ENCODE measurements at places on chromosomes 12 and 14.
A peak's percentile ranks its signal among the peaks of the same experiment; 100 is the strongest.

DNA sequence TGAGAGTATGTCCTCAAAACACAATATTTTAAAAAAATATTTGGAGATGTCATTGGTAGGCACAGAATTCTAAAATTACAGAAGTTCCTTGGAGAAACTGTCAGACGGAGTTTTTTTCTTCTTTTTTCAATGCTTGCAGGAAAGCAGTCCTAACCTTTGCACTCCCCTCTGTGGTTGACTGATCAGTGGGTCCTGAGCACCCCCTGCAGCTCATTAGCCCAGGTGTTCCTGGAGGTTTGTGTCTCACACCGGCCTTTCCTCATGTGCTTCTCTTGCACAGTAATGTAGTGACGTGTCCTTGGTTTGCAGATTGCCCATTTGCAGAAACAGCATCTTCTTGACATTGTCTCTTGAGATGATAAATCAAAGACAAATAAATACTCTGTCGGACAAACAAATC is 513.0 kb downstream of the TMEM121 start:
- peak; percentile 19 for DNase-seq

GRCh38 chr14:88476825-88477224 is 78.0 kb downstream of the PTPN21 start:
- DNase-seq, result no peak

- no peak for DNase-seq
Observed at GRCh38 chr12:57715786-57716185, 21.9 kb downstream of the OS9 start.

- DNase-seq, result no peak
Observed at GRCh38 chr12:28879379-28879778, 269.7 kb upstream of the FAR2 start.

DNA sequence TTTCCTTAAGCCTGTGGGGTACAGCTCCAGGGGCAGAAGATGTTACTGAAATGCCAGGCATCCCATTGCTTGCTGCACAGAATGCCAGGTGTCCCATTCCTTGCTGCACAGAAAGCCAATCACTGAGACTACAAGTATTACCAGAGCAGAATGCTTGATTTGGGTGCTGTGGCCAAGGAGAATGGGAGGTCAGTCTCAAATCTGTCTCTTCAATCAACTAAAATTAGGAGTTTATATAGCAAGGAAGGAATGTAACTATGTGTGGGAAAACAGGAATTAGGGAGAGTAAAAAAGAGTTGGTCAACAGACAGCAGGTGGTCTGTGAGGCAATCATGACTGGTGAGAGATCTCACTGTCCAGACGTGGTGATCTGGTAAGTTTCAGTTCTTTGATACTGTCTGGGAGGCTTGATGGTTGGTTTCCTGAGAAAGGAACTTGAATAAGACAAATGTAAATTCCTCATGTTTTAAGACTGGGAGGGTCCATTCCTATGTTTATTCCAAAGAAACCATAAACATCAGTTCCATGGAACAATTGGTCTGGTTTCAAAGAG is 31.2 kb upstream of the VASH1 start:
- DNase-seq, result no peak

- DNase-seq, result no peak
Observed at GRCh38 chr14:87508333-87508732, 484.6 kb downstream of the GALC start.

DNA sequence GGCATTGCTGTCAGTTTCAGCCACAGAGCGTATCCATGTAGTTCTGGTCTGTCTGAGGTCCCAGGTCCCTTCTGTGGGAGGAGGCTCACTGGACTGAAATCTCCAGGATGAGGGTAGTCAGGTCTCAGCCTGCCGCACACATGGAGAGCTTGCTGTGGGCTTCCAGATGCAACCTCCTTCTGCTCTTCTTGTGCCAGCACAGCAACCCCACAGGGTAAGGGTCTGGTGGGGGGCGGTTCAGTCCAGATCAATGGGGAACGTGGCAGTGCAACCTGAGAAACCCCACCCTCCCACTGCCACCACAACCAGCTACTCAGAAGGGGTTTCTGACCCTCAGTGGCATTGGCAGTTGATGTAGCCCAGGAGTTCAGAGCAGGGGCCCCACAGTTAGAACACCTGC is 61.2 kb downstream of the BEGAIN start:
- no peak for DNase-seq

GRCh38 chr14:76836029-76836630 is 9.9 kb downstream of the LRRC74A start:
- no peak for DNase-seq

DNA sequence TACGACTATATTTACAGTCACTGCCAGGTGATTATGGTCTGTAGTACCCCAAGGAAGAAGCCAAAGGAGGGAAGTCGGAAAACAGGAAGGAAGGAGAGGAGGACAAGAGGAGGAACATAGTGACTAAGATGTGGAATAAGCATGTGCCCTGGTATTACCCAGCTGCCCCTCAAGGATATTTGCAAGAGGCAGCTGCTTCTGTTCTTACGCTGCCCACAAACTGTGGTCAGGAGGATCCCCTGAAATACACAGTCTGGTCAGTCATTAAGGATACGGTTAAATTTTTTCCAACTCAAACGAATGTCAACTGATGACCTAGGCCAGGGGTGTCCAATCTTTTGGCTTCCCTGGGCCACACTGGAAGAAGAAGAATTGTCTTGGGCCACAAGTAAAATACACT is 126.5 kb downstream of the CMAS start:
- no peak for DNase-seq

DNA sequence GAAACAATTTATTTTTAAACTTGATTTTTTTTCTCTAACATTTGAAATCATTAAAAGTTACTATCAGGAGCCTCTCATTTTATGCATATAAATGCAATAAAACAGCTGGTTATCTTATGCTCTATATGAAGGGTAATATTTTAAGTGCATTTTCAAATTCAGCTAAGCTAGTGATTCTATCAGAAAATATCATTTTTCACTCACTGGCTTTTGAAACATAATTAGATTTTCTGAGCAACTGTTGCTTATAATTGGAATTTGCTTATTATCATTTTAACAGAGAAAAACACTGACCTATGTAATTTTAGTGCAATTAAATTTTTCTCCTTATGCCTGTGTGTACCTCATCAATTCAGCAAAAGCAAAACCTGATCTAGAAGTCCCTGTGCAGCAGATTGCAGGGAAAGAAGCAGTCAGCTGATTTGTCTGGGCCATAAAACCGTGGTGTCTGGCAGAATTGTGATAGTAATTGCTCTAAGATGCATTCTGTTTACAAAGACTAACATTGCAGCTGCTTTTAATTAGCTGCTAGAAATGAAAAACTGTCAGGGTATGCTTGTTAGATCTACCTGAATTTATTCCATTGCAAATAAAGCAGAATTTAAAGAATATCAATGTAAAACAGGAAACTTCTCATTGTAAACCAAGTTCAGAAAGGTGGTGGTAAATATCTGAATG is 75.0 kb downstream of the BICD1 start:
- DNase-seq, result no peak

DNA sequence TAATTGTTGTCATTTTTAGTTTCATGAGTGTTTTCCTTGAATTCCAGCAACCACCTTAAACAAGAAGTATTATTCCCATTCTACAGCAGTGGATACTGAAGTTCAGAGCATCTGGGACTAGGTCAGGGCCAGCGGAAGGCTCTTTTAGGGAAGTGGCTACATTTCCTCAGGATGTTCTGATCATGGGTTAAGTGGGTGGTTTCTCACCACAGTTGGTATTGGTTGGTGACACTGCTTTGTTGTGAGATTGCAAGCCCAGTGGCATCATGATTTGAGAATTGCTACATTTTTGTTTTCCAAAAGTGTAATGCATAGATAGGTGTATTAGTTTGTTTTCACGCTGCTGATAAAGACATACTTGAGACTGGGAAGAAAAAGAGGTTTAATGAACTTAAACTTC is 47.1 kb downstream of the SYNE2 start:
- no peak for DNase-seq

GRCh38 chr14:80978403-80978802 is 23.0 kb downstream of the TSHR start:
- peak; percentile 90 for DNase-seq

- DNase-seq, result no peak
Observed at GRCh38 chr12:65449400-65449799, 170.9 kb downstream of the MSRB3 start.

DNA sequence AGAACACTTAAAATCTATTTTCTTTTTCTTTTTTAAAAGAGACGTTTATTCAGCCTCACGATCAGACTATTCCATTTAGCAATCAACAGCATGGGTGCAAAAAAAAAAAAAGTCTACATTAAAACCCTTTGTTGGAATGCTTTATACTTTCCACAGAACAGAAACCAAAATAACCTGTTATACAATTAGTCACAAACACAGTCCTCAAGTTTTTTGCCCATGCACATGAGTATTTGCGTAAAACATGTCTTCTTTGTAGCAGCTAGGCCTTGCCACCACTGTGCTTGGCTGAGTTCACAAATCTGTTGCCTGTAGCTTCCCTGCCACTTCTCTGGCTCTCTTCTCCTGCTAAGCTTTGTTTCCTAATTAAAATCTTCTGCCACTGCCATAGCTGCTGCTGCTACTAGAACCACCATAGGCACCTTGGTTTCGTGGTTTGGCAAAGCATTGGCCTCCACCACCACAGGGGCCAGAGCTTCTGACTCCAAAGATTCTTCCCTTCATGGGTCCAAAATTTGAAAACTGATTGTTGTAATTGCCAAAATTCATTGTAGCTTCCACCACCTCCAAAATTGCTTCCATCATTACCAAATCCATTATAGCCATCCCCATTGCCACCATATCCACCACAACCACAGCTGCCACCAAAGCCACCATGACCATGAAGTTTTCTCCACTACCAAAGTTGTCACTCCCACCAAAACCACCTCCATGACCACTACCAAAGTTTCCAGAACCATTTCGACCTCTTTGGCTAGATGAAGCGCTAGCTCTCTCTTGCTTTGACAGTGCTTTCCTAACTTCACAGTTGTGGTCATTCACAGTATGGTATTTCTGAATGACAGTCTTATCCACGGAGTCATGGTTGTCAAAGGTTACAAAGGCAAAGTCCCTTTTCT is 38.1 kb downstream of the KLRG1 start:
- no peak for DNase-seq

DNA sequence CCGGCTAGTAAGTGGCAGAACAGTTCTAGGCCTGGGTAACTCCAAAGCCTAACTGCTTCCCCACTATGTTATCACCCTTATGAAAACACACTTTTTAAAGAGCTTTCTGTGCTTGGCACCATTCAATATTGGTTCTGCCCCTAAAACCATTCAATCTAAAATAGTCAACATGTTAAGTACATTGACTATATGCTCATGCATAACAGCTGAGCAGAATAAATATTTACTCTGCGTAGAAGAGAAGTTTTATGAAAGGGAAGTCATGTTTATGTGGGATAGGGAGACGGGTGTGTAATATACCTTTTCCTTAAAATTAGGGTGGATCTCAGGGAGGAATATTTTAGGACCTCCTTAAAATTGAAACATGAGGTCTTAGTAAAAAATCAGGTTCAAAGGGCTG is 80.5 kb downstream of the SAMD4A start:
- no peak for DNase-seq

DNA sequence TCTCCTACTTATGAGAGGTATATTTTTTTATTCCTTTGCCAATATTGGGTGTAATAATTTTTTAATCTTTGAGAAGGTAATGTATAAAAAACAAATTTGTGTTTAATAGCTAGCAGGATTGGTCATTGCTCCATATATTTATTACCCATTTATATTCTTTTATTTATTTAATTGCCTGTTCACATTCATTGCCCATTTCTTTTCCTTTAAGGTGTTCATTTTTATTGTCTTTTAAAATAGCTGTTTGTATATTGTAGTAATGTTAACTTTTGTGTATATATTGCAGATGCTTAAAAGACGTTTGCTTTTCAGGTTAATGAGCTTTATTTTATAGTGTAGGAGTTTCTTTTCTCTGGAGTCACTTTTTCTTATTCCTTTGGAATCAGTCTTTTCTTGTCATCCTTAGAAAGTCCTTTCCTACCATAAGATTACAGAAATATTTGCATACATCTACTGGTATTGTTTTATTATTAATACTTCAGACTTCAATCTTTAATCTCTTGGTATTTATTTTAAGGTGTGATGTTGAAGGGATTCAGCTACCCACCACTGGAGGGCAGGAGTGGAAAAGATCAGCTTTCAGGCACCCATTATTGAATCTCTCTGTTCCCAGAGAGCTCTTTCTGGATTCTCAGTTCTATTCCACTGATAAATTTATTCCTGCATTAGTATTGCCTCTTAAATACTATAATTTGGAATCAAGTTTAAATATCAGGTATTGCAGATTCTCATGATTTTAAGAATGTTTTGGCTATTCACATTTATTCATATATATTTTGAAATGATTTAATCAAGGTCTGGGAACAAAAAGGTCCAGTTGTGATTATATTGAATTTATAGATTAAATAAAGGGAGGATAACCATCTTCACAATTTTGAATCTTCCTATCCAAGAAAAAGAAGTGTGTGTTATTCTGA is 17.3 kb downstream of the PPM1A start:
- DNase-seq, result peak; percentile 19

GRCh38 chr12:1847411-1847810 is 27.0 kb downstream of the LRTM2 start:
- DNase-seq, result no peak

DNA sequence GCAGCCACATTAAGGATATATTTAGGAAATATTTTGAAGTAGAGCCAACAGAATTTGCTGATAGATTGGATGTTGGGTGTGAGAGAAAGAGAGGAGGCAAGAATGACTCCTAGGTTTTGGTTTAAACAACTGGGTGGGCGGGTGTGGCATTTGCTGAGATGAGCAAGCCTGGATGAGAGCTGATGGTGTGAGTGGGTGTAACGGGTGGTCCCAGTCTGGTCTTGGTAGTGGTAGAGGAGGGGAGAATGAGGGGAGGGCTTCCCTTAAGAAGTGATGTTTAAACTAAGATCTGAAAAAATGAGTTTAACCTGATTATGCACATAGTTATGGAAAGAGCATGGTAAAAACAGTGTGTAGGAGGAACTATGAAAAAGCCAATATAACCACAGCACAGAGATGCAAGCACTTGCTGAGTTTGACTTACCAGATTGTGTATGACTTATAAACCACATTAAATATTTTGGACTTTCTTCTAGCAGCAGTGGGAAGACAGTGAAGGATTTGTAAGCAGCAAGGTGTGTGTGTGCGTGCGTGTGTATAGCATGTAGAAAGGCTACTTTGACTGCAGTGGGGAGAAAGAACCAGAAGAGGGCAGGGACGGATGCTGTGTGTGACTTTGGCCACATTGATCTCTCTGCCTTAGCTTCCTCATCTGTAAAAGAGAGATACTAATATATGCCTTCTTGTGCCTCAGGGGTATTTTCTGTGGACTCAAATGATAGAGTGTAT is 139.7 kb downstream of the PRIMA1 start:
- no peak for DNase-seq
